ENCODE measurements at places on chromosomes 6 and 20. TPM values are rescaled to one million over a fixed set of nuclear protein-coding genes. Genes with fewer than 3 reads are reported as not detected.
A peak's percentile ranks its signal among the peaks of the same experiment; 100 is the strongest.

Gene FOXP4
- total RNA-seq: 8.5 TPM

Gene PRPH2
- not detected for total RNA-seq

Gene CST4
- not detected for total RNA-seq

Gene HECA
- 78.9 TPM for total RNA-seq

Gene FABP7
- total RNA-seq: not detected

GRCh38 chr20:13238001-13238653, 17.1 kb downstream of the ISM1 start:
- H3K36me3 ChIP-seq: no peaks in the 10 kb centered on the region
- no peaks in the 10 kb centered on the region for H3K4me1 ChIP-seq
- DNase-seq: no peak

DNA sequence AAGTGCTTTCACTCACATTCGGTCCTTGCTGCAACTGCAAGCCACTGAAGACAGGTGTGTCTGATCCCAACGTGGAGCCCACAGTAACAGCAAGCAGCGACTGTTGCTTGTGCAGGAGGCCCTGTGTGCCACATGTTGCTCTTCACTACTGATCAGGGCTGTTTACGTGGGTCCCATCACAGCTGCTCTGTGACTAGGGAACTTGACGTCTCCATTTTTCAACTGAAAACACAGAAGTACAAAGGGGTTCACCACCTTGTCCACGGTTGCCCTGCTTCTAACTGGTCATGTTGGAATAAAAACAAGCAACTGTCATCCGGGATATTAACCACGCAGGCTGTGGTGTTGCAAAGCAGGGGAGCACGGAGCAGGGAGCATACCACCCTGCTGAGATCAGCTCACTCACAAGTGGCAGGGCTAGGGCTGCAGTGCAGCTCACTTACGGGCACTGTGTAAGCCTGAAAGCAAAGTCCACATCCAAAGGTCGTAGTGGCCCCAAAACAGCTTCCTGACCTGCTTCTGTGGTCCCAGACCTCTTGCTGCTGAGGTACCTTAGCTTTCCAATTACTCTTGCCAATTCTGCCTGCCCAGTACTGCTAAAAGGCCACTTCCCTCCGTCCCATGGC, 105.8 kb upstream of the DUSP22 start:
- no peak overlapping the region for H3K27ac ChIP-seq
- no peaks in the 10 kb centered on the region for H3K27me3 ChIP-seq
- peaks cover 37% of the 10 kb centered on the region for H3K4me1 ChIP-seq
- DNase-seq: no peak
- no peak overlapping the region for H3K4me3 ChIP-seq
- H3K36me3 ChIP-seq: no peaks in the 10 kb centered on the region

DNA sequence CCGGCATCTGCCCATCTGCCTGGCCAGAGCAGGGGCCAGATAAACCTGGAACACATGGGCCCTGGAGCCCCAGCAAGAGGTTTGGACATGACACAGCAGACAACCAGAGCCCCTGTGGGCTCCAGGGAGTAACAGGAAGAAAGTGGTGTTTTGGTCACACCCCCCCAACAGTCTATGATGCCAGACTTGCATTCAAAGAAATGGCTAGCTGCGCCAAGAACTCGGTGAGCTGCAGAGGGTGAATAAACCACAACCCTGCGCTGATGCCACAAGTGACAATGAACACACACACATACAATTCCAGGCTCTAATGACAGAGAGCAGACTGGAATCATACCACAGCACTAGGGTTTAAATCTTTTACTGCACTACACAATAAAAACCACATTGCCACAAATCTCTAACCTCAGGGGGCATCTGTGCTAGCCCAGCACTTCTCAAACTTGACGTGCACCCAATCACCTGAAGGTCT, 34.0 kb downstream of the TRERF1 start:
- H3K36me3 ChIP-seq: peaks cover 20% of the 10 kb centered on the region
- no peak overlapping the region for H3K4me3 ChIP-seq
- DNase-seq: peak; percentile 80
- H3K27me3 ChIP-seq: peaks cover 2% of the 10 kb centered on the region

DNA sequence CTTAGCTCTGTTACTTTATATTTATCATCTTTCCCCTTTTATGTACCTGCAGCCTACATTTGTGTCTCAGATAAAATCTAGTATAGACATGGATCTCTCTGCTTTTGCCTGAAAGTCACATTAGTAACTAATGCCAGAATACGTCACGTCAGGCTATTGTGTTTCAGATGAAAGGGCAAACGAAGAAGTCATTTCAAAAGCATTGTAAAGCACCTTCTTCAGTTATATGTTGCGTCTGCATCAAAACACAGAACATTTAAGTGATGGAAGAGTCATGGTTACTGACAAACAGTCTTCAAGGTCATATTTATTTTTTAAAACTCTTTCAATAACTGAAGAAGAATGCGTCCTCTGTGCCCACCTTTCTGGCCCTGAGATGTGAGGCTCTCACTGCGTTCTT, 119.1 kb downstream of the SMOC2 start:
- no peak for DNase-seq
- H3K4me1 ChIP-seq: no peaks in the 10 kb centered on the region
- H3K36me3 ChIP-seq: no peaks in the 10 kb centered on the region

DNA sequence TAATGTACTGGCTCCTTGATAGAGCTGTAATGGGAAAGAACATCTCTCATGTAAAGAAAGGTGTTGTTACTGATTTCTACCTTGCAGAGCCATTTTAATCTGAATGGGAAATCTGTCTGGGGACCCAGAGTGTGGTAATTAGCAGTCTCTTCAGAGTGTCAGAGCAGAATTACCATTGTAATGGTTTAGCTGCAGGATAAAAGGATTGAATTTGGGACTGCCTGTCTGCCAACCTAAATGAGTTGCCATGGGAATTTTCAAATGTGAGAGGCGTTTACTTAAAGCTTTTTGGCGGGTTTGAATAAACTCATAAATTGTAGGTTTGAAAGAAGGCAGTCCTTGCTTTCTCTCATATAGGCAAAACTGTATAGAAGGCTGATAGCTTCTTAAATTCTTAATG, 128.8 kb downstream of the QKI start:
- H3K4me3 ChIP-seq: no peak overlapping the region
- H3K27me3 ChIP-seq: no peaks in the 10 kb centered on the region
- no peak overlapping the region for H3K27ac ChIP-seq
- H3K36me3 ChIP-seq: no peaks in the 10 kb centered on the region
- H3K4me1 ChIP-seq: no peaks in the 10 kb centered on the region
- DNase-seq: no peak

DNA sequence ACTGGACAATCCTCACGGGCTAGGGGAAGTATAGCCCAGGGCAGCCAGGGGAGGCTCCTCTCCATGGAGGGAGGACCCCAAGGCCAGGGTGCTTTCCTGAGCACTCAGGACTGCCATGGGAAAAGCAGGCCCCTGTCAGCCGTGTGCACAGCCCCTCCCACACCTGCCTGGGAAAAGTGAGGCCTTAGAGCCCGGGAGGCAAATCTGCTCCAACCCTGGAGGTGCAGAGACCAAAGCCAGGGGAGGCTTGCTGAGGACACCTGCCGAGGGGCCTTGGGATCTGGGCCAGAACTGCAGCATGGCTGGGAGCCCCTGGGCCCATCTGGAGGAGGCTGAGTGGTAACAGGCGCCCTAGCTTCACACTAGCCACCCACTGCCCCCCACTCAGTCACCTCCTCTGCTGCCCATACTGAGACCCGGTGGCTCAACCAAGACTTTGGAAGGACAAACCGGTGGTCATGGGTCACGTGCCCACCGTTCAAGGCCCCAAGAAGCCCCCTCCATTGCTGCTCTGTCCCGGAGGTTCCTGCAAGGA, 55.2 kb downstream of the YTHDF1 start:
- no peaks in the 10 kb centered on the region for H3K27me3 ChIP-seq
- H3K36me3 ChIP-seq: no peaks in the 10 kb centered on the region
- H3K27ac ChIP-seq: no peak overlapping the region
- no peak for DNase-seq
- no peaks in the 10 kb centered on the region for H3K4me1 ChIP-seq
- H3K4me3 ChIP-seq: no peak overlapping the region

- no peaks in the 10 kb centered on the region for H3K27me3 ChIP-seq
- H3K36me3 ChIP-seq: no peaks in the 10 kb centered on the region
- DNase-seq: no peak
- no peaks in the 10 kb centered on the region for H3K4me1 ChIP-seq
These were observed 152.9 kb upstream of the COL21A1 start for GRCh38 chr6:56400273-56400672.

GRCh38 chr20:63212792-63213191, 3.1 kb downstream of the YTHDF1 start:
- DNase-seq: no peak
- peak overlapping the region; percentile 17 for H3K4me3 ChIP-seq
- H3K27ac ChIP-seq: no peak overlapping the region
- no peaks in the 10 kb centered on the region for H3K27me3 ChIP-seq
- H3K4me1 ChIP-seq: peaks cover 53% of the 10 kb centered on the region

- no peaks in the 10 kb centered on the region for H3K27me3 ChIP-seq
- no peak overlapping the region for H3K4me3 ChIP-seq
- no peaks in the 10 kb centered on the region for H3K36me3 ChIP-seq
- no peak for DNase-seq
- no peak overlapping the region for H3K27ac ChIP-seq
These were observed 608.2 kb downstream of the PRKN start for GRCh38 chr6:162119341-162119740.

- H3K4me3 ChIP-seq: peak overlapping the region; percentile 100
- H3K27ac ChIP-seq: peak overlapping the region; percentile 93
- H3K27me3 ChIP-seq: no peaks in the 10 kb centered on the region
These were observed 5.9 kb downstream of the CCND3 start for GRCh38 chr6:41935685-41936072.

GRCh38 chr20:37994512-37994911, 38.7 kb downstream of the TTI1 start:
- no peaks in the 10 kb centered on the region for H3K27me3 ChIP-seq
- DNase-seq: no peak
- H3K36me3 ChIP-seq: peaks cover 46% of the 10 kb centered on the region

DNA sequence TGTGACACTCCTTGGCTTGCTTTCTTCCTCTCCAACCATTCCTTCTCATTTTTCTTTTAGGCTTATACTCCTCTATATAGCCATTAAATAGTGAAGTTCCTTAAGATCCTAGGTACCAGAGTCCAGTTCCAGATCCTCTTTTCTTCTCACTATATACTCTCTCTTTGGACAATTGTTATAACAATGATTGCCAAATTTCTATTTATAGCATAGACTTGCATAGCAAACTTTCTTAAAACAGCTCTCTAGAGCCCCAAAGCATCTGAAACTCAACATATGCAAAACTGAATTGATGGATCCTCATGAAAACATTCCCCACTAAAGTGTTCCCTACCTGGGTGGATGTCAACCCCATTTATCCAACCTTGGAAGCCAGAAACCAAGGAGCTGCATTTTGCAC, 13.4 kb downstream of the PHIP start:
- H3K27ac ChIP-seq: no peak overlapping the region
- H3K4me1 ChIP-seq: peaks cover 2% of the 10 kb centered on the region
- no peak for DNase-seq
- H3K4me3 ChIP-seq: no peak overlapping the region
- H3K27me3 ChIP-seq: no peaks in the 10 kb centered on the region
- peaks cover 16% of the 10 kb centered on the region for H3K36me3 ChIP-seq

- H3K27ac ChIP-seq: no peak overlapping the region
- no peak for DNase-seq
- peaks cover 4% of the 10 kb centered on the region for H3K36me3 ChIP-seq
- H3K4me3 ChIP-seq: peak overlapping the region; percentile 53
These were observed 882 bp downstream of the CNR1 start for GRCh38 chr6:88165087-88165843.

DNA sequence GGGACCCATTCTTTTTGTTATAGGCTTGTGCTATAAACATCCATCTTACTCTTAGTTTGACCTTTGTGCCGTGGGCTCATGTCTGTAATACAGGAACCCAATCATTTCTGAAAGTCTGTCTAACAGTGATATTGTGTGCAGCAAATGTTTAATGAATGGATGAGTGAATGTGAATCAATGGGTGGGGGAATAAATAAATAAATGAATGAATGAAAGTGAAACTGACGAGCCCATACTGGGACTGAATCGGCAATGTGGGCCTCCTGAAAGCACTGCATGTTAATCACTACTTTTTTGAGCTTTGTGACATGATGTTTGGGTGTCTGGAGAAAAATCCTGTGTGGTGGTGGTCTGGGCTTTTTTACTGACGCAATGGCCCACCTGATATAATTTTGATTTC, 175.0 kb downstream of the GMPR start:
- peak; percentile 40 for DNase-seq
- peak overlapping the region; percentile 91 for H3K27ac ChIP-seq
- peak overlapping the region; percentile 90 for H3K4me3 ChIP-seq
- H3K27me3 ChIP-seq: no peaks in the 10 kb centered on the region
- peaks cover 57% of the 10 kb centered on the region for H3K4me1 ChIP-seq
- peaks cover 7% of the 10 kb centered on the region for H3K36me3 ChIP-seq

DNA sequence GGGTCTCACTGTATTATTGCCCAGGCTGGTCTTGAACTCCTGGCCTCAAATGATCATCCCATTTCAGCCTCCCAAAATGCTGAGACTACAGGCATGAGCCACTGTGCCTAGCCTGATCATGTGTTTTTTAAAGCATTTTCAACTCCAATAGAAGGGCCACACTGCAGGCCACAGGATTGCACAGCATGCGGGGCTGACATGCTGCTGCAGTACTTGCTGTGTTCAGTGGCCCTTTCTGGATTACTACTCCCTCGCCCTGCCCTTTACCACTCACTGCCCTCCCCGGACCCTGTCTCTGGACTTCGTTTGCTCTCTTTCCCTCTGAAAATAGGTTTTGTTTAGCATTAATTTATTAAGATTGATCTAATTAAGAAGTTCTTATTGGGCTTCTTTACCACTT, 37.3 kb downstream of the HECA start:
- no peaks in the 10 kb centered on the region for H3K27me3 ChIP-seq
- no peak overlapping the region for H3K27ac ChIP-seq
- H3K36me3 ChIP-seq: peaks cover 78% of the 10 kb centered on the region
- peaks cover 80% of the 10 kb centered on the region for H3K4me1 ChIP-seq
- no peak overlapping the region for H3K4me3 ChIP-seq

- no peak for DNase-seq
- H3K4me1 ChIP-seq: no peaks in the 10 kb centered on the region
- no peaks in the 10 kb centered on the region for H3K36me3 ChIP-seq
- no peak overlapping the region for H3K27ac ChIP-seq
- H3K4me3 ChIP-seq: no peak overlapping the region
These were observed 538.3 kb upstream of the BTBD3 start for GRCh38 chr20:11379257-11380011.

- H3K27me3 ChIP-seq: no peaks in the 10 kb centered on the region
- DNase-seq: no peak
- H3K4me1 ChIP-seq: peaks cover 5% of the 10 kb centered on the region
- no peak overlapping the region for H3K4me3 ChIP-seq
- H3K27ac ChIP-seq: no peak overlapping the region
These were observed 12.7 kb downstream of the TAF4 start for GRCh38 chr20:62052842-62053464.

DNA sequence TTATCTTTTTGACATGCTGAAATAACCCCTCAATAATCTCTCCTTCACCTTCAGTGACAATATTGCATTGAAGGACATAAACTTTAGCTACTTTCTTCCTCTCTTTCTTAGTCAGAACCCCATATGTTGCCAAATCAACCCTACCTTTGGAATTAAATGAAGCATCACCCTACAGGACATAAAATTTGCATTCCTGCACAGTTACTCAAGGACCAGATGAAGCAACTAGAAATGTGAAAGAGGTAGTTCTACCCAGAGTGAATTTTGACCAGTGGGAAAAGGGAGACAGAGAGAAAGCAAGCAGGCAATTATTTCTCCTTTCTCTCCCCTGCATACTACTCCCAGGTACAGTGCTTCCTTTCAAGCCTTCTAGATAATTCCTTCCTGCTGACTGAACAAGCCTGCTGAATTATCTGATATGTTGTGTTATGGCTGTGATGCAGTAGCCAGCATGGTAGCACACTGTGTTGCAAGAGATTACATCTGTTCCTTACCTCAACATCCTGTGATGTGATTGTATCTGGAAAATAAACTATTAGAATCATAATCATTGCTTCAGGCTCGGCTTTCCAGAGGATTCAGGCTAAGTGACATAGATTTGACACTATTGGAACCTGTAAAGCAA, 16.6 kb downstream of the TENT5A start:
- no peaks in the 10 kb centered on the region for H3K36me3 ChIP-seq
- H3K4me3 ChIP-seq: no peak overlapping the region
- no peak overlapping the region for H3K27ac ChIP-seq
